Activated naive CD4-positive, alpha-beta T cell treated with Interleukin-2 at 50 U/mL for 16 hours (primary cell): ENCODE measurements at places on chromosomes 16 and 17.

- no peak for DNase-seq
Observed at GRCh38 chr16:2835638-2836493, 5.8 kb downstream of the ZG16B start.

- DNase-seq = no peak
Observed at GRCh38 chr17:53150101-53150698, 672.5 kb upstream of the KIF2B start.

GRCh38 chr17:57994436-57994835 lies 6.4 kb upstream of the VEZF1 start:
- DNase-seq = no peak

DNA sequence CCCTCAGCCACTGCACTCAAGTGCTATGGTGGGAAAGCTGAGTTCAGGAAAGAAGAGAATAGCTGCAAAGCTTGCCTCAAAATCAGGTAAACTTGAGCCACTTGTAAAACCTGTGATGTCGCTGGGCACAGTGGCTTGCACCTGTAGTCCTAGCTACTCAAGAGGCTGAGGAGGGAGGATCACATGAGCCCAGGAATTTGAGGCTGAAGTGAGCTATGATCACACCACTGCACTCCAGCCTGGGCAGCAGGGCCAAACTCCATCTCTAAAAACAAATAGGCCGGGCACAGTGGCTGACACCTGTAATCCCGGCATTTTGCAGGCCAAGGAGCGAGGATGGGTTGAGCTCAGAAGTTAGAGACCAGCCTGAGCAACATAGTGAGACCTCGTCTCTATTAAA lies 26.4 kb upstream of the SMURF2 start:
- DNase-seq = no peak

GRCh38 chr17:43936434-43936833 lies 5.8 kb downstream of the PPY start:
- DNase-seq = no peak

DNA sequence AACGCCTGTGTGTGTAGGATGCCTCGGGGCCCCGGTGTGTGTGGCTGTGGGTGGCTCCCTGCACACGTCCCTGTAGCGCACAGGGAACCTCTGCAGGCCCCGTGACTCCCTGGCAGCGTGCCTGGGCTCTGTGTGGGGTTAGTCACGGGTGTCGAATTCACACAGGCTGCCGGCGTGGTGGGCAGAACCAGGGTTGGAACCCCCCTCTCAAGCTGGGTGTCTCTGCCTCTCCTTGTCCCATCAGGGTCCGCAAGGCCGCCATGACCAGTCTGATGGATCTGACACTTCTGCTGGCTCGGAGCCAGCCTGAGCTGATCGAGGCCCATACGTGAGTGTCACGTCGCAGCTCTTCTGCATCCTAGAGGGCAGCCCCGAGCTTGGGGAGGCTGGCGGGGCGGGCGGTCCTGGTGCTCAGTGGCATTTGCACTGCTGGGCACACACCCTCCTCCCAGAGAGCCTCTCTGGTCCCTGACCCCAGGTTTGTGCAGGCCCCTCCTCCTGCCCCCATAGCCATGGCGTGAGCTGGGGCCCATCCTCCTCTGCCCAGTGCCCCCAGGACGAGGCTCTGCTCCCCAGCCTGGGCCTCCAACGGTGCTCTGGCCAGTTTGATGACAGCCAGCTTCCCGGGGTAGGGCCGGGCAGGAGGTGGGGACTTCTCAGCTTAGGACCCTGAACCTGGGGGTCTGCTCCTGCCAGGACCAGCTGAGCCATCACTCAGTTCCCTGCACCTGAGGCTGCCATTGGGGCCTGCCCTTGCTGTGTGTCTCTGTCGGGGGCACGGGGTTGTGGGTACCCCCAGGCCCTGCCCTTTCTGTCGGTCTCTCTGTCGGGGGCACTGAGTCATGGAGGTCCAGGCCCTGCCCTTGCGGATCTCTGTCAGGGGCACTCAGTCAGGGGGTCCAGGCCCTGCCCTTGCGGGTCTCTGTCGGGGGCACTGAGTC lies 88.1 kb upstream of the ZNF750 start:
- no peak for DNase-seq

DNA sequence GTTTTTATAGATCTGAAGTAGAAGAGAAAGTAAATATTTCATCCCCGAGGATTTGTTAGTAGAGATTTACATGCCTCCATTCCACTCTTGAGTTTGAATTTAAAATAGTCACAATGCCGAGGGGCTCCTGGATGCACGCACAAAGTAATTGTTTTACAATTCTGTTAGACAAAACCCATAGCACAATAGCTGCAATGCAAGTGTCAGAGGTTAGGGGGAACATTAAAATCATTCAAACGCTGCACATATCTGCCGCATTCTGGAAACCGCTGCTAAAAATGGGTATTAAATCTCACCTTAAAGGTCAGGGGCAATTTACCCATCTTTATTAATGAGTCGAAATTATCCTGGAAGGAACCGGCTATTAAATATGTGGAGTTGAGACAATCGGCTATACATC lies 528.5 kb upstream of the HSBP1 start:
- DNase-seq = no peak

- DNase-seq = peak; percentile 21
Observed at GRCh38 chr16:25108054-25108453, 3.5 kb upstream of the LCMT1 start.

DNA sequence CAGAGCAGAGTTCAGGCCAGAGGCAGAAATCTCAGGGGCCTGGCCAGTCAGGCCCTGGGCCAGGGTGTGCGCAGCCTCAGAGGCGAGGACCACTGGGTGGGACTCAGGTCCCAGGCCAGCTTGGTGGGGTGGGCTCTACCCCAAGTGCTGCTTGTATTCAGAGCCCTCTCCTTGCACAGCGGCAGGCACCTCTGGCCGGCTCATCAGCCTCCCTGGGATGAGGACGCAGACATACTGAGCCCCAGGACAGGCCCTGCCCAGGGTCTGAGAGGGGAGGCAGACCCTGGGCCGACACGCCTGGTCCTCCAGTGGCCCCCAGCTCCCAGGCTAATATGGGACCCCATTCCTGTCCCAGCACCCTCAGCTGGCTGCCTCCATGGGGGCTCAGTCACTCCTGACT lies 7.6 kb upstream of the IL27 start:
- no peak for DNase-seq

GRCh38 chr17:72790190-72790589 lies 302.3 kb downstream of the SLC39A11 start:
- no peak for DNase-seq

GRCh38 chr17:1227917-1228780 lies 42.1 kb upstream of the BHLHA9 start:
- peak; percentile 13 for DNase-seq

DNA sequence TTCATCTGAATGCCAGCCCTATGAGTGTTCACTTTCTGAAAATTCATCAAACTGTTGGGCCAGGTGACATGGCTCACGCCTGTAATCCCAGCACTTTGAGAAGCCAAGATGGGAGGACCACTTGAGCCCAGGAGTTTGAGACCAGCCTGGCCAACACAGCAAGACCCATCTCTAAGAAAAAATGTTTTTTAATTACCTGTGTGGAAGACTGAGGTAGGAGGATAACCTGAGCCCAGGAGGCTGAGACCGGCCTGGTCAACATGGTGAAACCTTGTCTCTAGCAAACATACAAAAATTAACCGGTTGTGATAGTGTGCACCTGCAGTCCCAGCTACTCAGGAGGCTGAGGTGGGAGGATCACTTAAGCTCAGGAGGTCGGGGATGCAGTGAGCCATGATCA lies 10.3 kb downstream of the MYH11 start:
- DNase-seq = no peak

GRCh38 chr17:71118039-71118438 lies 948.7 kb downstream of the KCNJ2 start:
- no peak for DNase-seq

DNA sequence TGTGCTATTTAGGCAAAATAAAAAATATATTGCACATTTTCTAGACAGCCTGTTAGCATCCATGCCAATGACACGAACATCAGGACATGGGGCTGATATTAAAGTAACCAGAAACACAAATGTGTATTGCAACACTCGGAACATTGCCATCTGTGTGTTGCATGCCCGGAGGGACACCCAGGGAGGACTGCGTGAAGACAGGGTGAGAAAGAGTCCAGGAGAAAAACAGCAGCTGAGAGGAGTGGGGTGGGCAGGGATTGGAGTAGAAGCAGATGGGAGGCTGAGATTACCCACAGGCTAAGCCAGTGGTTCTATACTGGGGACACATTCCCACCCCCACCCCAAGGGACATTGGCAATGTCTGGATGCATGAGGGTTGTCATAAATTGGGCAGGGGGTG lies 114.8 kb downstream of the GRIN2A start:
- no peak for DNase-seq

- no peak for DNase-seq
Observed at GRCh38 chr17:4599505-4600281, 15.4 kb downstream of the SMTNL2 start.

GRCh38 chr16:54431997-54432896 lies 145.7 kb upstream of the IRX3 start:
- DNase-seq = no peak

GRCh38 chr17:38908676-38909181 lies 16.7 kb upstream of the LASP1NB start:
- DNase-seq = no peak

GRCh38 chr17:61208301-61209105 lies 191.1 kb upstream of the TBX2 start:
- DNase-seq = no peak

DNA sequence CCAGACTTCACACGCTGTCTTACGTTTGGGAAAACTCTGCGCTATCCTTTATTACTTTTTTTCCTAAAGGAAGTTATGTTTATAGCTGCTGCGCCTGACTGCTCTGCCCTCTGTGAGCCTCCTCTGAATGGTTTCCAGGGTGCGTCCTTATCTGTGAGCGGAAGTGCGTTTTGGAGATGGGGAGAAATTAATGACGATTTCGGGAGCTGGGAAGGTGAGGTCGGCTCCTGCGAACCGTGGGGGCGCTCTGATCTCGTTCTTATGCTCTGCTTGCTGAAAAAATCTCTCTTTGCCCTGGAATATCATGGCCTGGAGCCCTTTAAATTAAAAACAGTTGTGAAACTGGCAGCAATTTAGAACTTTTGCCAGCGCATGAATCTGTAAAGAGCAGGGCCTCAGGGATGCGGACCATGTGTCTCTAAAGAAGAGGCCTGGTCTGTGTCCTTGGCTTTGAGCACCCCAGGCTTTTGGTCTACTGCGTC lies 135.7 kb upstream of the ZFHX3 start:
- no peak for DNase-seq

DNA sequence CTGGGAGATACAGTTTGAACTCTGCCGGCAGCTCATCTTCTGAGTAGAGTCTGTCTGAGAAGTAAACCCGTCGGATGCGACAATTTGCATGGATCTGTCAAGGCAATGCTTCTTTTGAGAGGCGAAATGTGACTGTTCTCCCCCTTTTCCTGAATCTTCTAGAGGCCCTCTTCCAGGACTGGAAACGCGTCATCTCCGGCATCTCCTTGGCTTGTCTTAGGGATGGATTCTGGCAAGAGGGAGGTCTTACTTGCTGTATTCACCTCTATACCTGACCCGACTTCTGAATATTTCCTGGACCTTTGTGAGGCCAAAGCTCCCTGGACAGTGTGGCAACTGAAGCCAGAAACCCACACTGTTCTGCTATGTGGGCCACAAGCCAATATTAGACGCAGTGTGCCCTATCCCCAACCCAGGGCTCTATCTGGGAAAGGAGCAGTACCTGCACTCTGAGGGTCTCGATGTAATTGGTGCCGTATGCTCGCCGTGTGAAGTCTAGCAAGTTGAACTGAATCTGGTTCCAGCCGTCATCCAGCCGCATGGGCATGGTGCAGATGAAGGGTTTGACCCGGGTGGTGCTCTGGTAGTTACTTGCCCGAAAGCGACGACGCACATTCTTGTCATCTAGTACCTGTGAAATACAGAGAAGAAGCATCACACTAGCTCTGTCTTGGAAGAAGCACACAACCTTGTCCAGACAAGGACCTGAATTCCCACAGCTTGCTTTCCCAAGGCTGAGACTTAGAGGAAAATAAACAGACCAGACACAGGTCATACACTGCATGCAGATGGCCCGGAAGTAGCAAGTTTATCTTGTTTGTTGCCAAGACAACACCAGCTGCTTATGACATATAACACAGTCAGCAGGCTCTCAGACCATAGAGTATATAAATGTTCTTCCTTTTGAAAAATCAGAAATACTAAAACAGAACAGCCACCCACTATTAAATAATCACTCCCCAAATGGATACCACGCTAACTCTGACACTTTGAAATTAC lies 14.1 kb downstream of the CFAP20 start:
- no peak for DNase-seq

- DNase-seq = no peak
Observed at GRCh38 chr17:80959330-80960036, 32.2 kb upstream of the CHMP6 start.

DNA sequence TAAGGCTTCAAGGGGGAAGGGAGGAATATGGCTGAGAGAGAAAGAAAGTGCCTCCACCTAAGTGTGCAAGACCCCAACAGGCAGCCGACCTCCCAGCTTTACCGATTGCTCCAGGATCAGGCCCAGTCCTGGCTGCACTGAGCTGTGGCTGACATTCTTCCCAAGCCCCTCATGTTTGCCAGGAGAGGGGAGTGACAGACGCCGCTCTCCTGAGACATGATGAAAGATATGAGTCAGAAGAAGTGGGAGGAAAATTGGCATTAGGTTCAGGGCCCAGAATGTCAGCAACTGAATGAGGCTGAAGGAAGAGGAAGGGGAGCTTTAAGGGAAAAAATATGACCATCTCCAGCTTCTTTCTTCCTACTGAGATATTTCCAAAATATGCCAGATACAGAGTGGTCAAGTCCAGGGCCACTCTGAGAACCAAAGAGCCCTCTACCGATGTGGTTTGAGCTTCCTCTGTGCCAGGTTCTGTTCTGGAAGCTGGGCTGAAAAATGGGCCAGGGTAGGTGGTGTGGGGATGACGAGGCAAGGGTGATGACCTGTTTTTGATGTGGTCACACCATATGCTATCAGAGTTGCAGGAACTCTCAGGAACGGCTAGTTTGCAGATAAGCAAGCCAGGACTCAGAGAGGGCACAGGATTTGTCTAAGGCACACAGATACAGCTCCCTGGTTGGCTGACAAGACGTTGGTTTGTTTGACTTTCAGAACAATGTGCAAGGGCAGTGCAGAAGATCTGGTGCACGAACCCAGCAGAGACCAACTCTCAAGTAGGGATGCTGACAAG lies 176.7 kb downstream of the SOX9 start:
- DNase-seq = no peak

GRCh38 chr16:55435387-55435786 lies 43.6 kb upstream of the MMP2 start:
- no peak for DNase-seq

DNA sequence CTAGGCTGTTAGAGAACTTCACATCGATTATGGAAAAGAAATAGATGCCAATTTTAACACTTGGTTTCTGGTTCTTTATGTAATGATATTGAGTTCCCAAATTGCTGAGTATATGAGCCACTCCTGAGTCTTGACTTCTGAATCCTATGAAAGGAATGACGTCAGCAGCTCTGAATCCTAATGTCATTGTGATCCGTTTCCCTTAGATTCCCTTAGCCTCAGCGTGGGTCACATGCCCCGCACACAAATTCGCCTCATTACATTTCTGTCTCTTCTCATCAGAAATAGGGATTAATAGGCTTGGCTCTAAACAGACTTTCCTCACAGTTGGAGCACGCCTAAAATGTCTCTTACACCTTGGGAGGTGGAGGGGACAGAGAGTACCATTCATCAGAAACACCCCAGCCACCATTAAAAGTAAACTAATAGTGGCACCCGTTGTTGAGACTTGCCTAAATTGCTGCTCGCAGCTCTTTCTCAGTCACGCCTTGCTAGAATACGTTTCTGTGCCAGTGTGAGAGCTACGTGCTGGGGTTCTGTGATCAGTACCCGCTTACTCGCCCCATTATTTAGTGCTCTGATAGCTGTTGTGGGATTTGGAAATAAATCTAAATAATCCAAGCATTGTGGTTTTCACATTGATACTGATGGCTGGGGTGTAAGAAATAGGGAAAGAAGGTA lies 7.1 kb downstream of the MRM3 start:
- no peak for DNase-seq
